ENCODE measurements at places on chromosomes 2 and 18.

- DNase-seq, result no peak
Measured at GRCh38 chr2:129559101-129559500, 420.4 kb upstream of the RAB6C start.

- DNase-seq, result peak; percentile 26
Measured at GRCh38 chr18:11096411-11096810, 53.0 kb downstream of the PIEZO2 start.

DNA sequence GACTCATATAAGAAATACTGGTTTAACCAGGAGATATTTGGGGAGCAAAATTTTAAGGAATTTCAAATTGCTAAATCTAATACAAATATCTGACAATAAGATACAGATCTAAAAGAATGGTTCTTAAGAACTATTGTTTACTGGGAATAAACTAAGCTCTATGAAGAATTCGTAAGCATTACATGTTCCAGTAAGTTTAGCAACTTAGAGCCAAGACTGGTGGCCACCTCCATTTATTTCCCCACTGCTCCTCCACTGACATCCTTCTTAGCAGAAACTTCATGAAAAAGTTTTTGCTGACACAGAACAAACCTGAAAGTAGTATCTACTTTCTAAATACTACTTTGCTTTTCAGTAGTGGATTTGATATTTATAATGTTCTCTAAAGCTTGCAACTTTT is 83.0 kb downstream of the ACSL3 start:
- DNase-seq, result no peak

- no peak for DNase-seq
Measured at GRCh38 chr2:151028691-151029176, 232.9 kb downstream of the RBM43 start.

DNA sequence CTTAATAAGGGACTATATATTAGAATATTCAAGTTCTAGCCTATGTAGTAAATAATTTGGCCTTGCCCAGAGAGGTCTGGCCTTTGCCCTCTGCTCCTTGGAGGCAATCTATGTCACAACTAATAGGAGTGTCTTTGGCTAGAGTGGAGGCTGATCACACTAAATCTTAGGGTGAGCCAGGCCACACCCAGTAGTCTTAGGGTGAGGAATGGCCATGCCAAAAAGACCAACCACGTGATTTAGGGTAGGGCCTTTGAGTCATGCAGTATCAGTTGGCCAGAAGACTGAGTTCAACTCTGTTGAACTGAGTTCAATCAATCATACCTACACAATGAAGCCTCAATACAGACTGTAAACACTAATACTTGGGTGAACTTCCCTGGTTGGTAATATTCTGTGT is 26.0 kb upstream of the FLACC1 start:
- DNase-seq, result no peak

DNA sequence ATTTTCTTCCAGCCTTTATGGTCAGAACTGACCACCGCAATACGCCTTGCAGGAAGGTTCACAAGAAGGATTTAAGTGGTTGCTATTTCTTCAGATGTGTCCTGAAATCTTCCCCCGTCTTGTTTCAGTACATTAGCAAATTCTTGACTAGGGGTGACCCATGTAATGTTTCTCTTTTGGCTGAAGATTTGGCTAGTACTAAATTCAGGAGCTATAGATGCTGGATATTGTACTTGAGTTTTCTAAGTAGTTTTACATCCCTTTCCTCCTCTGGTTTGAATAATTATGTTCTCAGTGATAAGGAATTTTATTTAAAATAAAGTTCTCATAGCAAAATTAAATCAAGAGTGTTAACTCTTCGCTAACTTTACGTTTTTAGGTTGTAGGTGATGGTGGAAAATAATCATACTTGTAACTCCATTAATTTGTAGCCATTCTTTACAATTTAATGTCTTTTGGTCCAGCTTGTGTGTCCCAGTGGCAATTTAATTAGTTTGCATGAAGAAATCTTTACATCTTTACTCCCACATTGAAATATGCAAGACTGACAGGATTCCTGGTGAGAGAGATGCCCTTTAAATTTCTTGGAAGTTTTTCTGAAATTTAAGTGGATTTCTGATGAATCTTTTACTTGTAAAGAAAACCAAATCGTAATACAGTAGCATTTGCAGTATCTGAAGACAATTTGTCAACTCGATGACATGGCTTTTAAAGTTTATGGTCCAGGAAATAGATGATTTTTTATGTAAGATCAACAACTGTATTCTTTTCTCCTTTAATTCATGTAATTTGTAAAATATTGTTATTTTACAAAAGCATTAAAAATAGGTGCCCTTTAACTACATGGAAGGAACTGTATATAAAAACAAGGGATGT is 2.8 kb downstream of the PHLPP1 start:
- DNase-seq, result no peak

DNA sequence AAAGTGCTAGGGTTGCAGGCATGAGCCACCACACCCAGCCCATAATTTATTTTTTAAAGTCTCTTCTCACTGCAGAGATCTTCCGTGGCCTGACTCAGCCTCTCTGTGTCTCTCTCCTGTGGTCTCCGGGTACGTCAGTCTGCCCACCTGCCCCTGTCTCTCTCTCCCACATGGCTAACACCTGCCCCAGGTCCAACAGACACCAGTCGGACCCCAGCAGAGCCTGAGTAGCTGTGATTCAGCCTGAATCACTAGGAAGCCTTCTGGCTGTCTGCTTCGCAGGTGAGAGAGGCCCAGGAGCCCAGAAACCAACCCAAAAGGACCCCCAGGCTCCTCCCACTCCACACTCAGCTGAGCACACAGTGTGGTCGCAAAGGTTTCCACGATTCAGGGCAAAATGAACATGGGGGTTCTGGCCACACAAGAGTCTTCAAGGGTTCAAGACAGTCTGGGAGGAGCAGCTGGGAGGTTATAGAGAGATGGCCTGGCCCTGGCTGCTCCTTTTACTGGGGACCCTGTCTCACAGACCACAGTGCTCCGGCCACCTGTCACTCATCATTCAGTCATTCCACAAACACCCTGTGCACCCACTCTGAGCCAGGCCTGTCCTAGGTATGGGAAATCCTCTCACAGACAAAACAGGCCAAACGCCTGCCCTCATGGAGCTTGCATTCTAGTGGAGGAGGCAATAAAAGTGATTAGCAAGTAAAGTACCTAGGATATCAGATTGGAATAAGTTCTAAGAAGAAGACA is 8.6 kb downstream of the RUFY4 start:
- no peak for DNase-seq

DNA sequence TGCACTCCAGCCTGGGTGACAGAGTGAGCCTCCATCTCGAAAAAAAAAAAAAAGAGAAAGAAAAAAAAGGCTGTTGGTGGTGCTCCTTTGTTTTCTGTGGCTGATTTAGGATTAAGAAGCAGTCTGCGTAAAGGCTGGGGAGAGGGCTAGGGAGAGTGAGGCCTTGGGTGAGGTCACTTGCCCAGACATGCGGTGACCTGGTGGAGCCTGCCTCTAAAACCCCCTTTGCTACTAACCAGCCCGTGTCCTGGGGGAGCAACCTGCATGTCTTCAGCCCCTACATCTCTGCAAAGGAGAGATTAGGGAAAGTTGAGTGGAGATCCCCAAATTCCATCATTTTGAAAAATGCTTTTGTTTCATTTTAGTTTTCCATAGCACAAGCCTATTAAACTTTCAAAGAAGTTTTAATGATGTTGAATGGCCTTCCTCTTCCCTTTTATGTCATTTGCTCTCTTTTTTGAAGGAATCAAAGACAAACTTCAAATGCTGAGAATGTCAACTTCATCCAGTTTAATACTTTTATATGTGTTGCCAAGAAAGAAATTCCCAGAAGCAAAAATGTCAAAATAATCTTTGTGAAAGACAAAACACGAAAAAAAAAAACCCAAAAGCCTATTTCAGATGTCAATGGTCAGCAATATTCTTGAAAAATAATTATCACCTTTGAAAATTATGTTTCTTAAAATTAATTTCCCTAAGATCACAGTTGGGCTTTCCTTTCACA is 38.9 kb upstream of the RALBP1 start:
- DNase-seq, result no peak

DNA sequence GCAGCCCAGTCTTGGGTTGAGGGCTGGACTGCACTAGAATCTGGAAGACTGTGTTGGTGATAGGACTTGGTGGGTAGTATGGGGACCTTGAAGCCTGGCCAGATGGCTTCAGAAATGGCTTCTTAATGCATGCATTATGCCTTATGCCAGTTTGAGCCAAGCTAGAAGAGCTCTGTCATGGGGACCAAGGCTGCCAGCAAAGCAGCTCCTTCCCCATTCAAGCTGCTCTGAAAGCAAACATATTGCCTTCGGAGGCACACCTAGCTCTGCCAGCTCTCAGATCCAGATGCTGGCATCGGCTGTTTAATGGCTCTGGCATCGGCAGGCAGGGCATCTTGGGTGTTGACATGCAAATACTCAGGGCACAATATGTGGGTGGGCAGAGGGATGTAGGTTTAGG is 59.0 kb upstream of the IGFBP5 start:
- DNase-seq, result no peak

DNA sequence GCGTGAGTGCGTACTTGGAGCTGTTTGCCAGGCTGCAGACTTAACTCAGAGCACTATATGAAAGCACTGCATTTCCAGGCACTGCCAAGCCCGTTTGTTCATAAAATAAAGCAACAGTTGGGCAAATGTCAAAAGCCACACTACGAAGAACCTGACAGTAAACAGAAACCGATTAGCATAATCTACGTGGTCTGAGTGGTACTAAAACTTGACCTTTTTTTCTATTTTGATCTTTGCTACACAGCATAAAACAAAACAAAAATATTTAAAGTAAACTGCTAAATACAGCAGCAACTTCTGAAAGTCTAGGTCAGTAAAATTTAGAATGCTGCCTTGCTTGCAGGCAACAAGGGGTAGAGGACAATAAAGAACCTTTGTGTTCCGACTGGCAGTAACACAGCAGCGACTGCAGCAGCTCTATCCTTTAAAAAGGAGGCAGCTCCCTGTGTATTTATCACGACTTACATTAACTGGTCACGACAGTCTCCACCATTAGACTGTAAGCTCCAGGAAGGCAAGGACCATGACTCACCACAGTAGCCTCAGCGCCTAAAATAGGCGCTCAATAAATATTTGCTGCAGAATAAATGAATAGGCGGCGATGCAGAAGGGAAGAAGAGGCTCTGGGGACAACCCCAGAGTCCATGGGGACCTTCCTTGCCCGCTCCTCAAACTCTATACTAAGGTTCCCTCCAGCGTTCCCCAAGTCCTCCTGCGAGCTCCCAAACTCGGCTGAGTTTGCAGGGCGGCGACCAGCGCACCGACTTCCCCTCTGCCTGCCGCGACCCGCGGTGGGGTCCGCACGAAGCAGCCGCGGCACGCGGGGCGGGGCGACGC is 902 bp downstream of the SS18 start:
- DNase-seq, result peak; percentile 30

- DNase-seq, result no peak
Measured at GRCh38 chr18:29078273-29078672, 901.3 kb upstream of the CDH2 start.

- no peak for DNase-seq
Measured at GRCh38 chr2:231764760-231765159, 16.3 kb downstream of the PDE6D start.

- no peak for DNase-seq
Measured at GRCh38 chr2:230218421-230218820, 1.4 kb downstream of the SP110 start.

- DNase-seq, result no peak
Measured at GRCh38 chr2:179513181-179513580, 248.5 kb upstream of the SESTD1 start.

DNA sequence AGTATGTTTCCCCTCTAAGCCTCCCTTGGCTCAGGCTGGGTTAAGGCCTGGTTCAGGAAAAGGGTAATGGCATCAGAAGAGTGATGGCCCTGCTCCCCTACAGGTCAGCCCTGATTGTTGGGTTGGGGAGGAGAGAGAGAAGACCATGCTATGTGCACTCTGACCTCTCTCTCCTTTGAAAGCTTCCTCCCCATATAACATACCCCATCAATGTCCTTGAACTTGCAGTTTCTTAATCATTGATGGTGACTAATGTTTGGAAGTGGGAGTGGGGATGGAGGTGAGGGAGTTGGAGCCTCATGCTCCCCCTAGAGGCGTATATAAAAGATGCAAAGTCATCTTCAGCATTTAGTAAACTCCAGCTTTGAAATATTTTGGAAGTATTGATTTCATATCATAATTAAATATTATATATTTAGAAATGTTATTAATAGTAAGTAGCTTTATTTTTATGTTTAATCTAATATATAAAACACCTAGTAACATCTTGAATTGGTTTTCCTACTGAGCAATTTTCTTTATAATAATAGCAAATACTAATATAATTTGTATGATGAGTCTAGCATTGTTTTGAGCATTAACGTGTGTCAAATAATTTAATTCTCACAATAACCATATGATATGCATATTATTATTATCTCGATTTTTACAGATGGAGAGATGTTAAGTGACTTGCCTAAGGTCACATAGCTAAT is 8.8 kb downstream of the PLCL1 start:
- DNase-seq, result peak; percentile 74

- no peak for DNase-seq
Measured at GRCh38 chr2:120809609-120810440, 74.2 kb downstream of the GLI2 start.

- DNase-seq, result no peak
Measured at GRCh38 chr2:20665243-20666004, 1.5 kb upstream of the GDF7 start.

DNA sequence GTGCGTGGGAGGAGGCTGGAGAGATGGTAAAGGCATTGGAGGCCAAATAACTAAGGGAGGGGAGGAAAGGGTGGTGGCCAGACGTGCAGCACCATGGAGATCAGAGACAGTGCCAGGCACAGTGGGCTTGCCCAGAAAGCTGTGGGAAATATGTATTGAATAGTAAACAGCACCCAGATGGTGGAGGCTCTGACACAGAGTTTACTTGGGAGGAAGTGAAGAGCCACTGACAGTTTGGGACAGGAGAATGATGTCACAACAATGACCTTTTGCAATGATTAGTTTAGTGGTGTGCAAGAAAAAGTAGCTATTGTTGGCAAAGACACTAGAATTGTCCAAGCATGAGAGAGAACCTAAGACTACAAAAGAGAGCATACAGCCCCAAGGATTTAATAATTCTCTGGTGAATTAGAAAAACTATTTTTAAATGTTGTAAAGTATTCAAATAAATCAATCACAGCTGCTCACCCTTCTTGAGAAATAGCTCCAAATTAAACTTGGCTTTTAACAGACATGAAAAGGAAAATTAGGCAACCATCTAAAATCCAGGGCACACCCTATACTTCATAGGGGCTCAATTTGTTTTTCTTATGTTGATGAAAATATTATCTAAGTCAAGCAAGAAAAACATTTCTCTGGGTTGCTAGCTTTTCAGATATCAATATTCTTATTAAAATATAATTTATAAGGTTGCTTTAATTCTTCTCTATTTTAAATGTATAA is 458.7 kb upstream of the HNRNPA3 start:
- peak; percentile 11 for DNase-seq

DNA sequence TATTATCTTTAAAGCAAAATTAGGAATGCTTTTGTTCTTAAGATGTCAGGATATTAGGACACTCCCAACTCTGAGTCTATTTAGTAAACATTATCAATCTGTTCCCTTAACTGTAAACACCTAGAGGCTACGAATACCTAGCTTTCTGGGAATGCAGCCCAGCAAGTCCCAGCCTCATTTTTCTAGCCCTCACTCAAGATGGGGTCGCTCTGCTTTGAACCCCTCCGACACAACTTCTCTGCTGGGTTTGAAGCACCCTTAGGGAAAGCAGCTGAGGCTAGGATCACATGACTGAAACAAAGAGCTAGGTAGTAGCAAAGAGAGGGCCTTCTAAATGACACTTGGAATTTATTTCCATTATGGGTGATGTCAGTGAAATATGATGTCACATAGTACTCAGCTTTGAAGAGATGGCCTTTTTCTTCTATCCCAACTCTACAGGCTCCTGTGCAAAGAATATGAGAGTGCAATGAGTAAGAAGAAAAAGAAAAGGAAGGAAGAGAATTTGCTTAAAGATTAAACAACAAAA is 114.7 kb downstream of the CSRNP3 start:
- DNase-seq, result no peak
